ENCODE measurements at places on chromosomes 5 and 9.

DNA sequence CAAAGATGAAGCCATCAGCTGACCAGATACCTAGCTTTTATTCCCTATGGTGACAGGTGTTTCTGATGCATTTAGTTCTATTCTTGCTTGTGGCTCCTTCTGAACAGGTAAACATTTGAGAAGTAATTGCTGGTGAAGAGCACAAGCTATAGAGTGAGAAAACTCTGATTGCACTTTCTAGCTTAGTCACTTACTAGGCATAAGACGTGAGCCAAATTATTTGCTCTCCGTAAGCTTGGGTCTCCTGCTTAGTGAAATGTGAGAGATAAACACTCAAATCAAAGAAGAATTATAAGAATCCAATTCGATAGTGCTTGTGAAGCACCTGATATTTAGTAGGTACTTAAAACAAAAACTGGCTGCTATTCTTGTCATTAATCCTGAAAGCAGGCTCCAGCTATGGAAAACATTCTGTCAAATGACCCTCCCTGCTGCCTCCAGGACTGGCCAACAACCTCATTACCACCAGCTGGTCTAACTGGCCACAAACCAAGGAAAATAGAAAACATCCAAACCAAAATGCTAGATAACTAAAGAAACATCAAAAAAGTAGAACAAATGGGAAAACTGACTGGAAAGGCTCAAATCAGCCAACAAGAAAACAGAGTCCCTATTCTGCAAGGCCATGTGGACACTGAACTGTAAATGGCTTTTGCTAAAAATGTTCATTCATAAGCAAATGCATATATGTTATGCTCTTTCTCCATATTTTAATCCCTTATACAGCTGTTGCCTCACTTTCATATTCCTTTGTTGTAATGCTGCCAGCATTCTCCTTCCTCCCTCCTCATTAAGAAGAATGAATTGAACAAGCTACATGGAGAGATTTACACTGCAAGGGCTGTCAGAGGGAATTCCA, 616.1 kb downstream of the DTWD2 start:
- no peak for DNase-seq

GRCh38 chr5:37477426-37477825, 98.3 kb downstream of the WDR70 start:
- DNase-seq = no peak

GRCh38 chr9:73173557-73174329, 22.1 kb downstream of the ANXA1 start:
- DNase-seq = no peak

DNA sequence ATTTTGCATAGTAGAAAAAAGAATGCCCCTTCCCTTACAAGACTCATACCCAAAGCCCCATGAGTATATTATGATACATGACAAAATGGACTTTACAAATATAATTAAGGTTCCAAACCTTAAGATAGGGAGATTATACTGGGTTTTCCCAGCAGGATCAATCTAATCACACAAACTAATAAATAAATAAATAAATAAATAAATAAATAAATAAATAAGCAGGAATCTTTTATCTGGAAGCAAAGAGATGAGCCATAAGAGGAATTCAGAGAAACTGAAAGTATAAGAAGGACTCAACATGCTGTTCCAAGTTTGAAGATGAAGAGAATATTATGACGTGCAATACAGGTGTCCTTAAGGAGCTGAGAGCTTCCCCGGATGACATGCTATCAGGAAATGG, 1174.5 kb downstream of the DTWD2 start:
- no peak for DNase-seq

GRCh38 chr5:81908044-81908443, 63.8 kb upstream of the ATG10 start:
- DNase-seq = no peak

GRCh38 chr9:99296291-99296951, 74.3 kb downstream of the SEC61B start:
- DNase-seq = peak; percentile 24

- no peak for DNase-seq
These were observed 140.8 kb upstream of the ADAMTSL1 start for GRCh38 chr9:18333157-18333556.

Measured in stimulated activated CD4-positive, alpha-beta T cell treated with anti-CD3 and anti-CD28 coated beads, Interleukin-4, amount 100 ng/mL, for 1 hour (primary cell).